ENCODE measurements at places on chromosomes 3 and 15.

GRCh38 chr3:184505076-184505878, 56.3 kb upstream of the EPHB3 start:
- no peak for DNase-seq

GRCh38 chr15:68347392-68347791, 69.8 kb downstream of the FEM1B start:
- DNase-seq, result no peak

DNA sequence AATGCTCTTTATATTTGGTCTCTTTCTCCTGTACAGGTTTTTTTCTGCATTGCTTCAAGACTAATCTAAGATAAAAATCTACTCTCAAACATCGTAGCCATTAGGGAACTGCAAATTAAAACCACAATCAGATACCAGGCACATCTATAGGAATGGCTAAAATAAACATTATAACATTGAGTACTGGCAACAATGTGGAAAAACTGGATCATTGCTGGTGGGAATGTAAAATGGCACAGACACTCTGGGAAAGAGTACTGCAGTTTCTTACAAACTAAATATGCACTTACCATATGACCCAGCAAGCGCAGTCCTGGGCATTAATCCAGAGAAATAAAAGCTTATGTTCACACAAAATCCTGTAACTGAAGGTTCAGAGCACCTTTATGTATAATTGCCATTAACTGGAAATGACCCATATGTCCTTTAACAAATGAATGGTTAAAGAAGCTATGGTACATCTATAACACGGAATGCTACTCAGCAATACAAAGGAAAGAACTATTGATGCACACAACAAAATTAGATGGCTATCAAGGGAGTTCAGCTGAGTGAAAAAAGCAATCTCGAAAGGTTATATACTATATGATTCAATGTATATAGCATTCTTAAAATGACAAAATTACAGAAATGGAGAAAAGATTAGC, 6.3 kb downstream of the ABCC5 start:
- no peak for DNase-seq

DNA sequence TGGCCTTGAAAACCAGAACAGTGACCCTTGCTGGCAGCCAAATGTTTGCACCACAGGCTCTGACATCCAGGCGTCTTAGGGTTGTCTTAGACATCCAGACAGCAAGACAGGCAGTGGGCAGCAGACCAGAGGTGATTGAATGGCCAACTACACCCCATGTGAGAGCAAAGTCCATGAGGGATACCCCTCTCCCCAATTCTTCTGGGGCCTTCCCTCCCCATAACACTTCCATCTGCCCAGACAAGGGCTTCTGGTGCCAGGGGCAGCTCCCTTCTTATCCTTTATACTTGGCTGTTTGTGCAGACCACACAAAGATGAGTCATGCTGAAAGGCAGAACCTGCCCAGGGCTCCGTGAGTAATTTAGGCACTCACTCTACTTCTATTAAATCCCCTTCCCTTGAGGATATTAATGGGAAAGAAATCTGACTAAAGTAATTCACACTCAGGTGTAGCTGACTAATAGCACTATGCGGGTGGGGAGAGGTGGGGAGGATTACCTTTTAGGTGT, 257.9 kb downstream of the UACA start:
- no peak for DNase-seq

DNA sequence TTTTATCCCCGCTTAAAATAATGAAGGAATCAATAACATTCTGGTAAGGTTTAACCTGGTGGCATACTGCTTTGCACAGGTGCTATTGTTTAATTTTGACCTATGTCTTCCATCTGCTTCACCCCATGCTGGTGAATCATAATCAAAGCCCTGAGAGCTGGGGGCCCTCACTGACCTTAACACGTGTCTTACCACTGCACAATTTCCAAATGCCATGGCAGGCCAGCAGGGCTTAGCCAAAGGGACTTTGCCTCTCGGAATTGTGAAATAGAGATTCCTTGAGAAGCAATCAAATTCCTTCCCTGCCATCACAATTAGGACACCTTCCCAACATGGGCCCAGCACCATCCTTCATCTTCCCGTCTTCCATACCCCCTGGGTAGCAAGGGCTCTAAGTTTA, 242.6 kb upstream of the THBS1 start:
- no peak for DNase-seq

GRCh38 chr3:171262431-171262830, 197.8 kb downstream of the TNIK start:
- DNase-seq, result no peak

DNA sequence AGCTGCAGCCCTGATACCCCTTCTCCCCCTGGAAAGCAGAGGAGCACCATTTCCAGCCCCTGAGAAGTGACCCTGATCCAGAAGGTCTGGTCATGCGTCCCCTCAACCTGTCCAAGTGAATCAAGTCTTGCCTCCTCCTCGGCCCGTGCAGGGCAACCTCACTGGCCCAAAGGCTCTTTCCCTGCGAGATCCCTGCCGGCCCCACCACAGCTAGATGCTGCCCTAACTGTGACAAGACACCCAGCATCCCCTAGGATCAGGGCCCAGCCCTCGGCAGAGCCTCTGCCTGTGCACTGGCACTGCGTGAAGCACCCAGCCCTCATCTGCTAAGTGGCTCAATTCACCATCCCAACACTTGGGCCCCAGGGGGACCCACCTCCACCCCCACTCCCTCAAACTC, 155.1 kb downstream of the NUP210 start:
- DNase-seq, result no peak

DNA sequence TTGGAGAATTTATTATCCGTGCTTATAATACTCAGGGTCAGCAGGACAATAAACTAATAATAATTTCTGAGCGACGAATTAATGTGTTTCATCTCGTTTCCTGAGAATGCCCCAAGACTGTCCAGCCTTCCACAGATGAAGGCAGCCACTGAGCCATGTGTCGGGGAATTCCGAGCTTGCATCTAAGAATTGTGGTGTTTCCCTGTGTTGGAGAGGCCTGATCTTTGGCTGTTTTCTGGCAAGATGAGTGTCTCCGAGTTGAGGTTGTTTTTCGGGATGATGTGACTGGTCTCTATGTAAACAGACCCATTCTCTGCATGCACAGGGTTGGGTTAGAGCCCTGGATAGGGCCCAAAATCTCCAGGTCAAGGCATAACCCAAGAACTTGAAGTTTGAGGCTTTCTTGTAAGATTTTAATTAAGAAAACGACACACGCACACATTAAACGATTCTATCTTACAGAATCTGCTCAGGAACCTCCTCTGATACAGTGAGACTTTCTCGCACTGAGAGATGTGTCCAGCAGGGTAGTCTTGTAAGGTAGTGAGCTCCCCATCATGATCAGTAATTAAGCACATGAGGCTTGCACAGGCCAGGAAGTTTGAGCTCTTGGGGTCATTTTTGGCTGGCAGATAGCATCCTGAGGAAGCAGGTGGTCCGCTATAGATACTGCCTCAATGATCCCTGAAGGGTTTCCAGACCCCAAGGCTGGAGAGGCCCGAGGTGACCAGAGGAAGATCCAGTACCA, 14.4 kb downstream of the FGD5 start:
- no peak for DNase-seq

DNA sequence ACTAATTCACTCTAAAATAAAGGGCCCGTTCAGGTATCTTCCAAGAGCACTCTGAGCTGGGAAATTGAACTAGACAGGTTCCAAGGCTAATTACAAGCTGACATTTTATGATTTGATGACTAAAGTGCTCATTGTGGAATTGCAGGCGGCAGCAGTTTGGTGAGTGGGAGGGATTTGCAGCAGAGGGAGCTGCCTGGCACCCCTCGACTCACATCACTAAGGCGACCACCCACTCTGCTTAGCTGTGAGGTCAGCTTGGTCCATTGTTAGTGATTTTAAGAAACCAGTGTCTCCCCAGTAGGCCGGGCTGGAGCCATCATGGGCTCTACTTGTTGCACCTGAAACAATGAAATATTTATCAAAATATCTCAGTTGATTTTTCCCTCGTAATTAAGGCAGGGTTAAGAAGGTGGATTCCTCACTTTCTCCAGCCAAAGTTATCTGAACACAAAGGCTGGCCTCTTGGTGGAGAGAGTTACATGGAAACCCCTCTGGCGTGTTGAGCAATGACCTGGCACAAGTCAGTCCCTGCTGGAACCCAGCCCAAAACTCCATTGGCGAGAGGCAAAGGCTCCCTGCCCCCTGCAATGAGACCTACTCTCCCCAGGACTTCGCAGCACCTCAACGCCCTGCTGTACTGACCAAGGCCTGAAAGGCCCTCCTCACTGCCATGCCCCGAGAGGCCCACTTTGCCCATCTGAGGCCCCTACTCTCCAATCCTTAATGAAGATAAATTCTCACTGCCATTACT, 65.0 kb upstream of the ATP2B2 start:
- no peak for DNase-seq

- DNase-seq, result no peak
These were observed 33.5 kb upstream of the PDZRN3 start for GRCh38 chr3:73658227-73658626.

GRCh38 chr15:101489237-101489598, 289 bp downstream of the PCSK6 start:
- DNase-seq, result no peak

- no peak for DNase-seq
These were observed 209.2 kb upstream of the NR2F2 start for GRCh38 chr15:96121086-96121920.

DNA sequence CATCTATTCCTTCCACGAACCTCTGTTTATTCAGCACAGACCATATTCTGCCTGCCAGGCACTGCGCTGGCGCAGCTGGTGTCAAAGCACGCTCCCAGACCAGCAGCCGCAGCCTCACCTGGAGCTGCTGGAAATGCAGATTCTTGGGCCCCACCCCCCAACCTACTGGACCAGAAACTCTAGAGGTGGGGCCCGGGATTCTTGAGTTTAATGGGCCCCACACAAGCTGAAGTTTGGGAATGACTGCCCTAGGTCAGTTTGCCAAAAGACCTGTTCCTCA, 7.0 kb downstream of the CHST13 start:
- no peak for DNase-seq

DNA sequence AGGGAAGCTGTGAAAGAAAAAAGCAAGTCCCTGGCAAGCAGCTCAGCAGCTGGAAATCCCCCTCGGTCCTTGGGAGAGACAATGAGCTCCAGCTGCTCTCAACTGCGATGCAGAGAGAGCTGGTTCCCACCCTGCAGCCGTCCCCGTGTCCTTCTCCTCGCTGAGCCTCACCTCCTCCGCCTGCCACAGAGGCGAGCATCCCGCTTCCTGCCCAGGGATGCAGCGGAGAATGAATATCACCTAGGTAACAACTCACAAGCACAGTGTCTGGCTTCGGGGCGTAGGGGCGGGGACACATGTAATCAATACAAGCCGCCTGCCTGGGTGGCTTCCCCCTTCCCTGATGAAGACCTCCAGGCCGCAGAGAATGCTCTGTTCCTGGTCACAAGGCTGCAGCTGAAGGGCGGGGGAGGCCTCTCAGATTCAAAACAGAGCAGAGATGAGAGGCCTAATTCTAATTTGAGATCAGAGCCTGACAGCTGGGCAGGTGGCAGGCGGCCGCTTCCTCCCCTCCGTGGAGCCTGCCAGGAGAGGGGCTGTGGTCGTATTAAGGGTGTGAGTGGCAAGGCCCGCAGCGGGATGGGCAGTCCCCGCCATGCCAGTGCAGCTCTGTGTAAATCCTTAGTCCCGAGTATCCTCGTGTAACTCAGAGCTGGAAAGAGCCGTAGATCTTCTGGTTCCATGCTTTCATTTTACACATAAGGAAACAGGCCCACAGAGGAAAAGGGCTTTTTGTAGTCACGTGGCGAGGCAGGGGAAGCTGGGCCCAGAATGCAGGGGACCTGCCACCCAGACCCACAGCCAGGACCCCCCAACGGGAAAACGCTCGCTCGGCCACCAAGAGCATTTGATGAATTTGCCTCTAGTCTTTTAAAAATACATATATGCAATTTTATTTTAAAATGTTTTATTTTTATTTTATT, 24.3 kb downstream of the ZDHHC19 start:
- peak; percentile 20 for DNase-seq

DNA sequence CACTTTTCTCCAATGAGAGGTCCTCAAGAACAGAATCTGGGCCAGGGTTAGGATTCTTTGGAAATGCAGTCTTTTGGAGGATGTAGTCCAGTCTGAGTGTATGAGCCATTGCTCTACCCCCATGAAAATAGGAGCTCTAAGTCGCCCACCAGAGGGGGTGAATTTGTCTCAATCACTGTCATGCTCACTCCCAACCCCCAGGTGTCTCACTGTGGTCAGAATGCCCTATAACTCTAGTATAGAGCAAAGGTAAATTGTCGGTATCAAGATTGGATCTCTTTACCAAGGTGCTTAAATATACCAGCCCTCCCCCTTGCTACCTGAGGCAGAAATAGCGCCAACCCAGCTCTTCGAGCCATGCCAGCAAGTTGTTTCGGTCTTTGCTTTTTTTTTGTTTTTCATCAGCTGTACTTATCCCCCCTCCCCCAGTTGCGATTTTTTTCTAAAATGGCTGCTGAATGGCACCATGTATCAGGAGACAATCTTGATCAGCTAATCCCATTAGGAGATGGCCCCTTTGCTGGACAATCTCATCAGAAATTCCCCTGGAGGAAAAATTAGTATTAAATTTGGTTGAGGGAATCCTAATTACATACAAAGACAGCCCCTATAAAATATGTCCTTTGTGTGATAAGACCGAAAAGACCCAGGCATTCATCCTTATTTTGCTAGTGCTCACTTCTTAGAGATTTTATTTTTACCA, 130.7 kb downstream of the EBLN2 start:
- no peak for DNase-seq

DNA sequence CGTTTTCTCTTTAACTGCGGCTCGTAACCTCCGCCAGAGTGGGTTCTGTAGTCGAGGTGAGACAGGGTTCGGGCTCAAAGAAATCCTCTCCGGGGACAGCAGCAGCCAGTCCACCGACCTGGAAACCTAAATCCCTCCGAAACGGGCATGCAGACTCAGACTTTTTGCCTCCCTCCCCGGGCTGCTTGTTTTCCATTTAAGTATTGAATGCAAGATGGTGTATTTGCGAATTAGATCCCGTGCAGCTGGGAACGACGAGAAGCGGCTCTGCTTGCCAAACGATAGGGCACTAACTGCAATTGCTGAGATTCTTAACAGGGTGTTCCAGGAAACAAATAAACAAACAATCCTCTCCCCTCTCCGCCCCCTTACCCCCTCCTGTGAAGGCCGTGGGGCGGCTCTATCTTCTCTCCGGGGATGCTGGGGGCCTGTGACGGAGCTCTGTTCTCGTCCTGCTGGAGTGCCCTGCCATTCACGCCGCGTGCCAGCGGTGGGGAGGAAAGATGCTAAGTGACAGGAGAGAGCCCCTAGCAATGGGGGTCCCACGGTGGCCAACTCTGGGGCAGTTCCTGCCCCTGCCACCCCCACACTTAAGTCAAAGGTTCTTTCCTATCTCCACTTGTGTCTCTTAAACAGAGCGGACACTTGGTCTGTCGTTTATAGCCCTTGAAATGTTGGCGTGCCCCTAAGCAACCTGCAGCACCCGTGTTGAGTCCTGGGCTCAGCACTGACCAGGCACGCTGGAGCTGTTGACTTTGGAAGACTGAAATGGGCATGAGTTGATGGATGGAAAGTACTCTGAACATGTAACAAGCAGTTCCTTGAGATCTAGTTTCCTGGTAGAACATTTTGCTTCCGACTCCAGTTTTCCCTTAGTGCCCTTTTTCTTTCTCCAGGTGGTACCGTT, 1.3 kb upstream of the ETV5 start:
- DNase-seq, result no peak

- no peak for DNase-seq
These were observed 16.0 kb upstream of the CCR2 start for GRCh38 chr3:46337911-46338310.

- no peak for DNase-seq
These were observed 46.7 kb downstream of the SLC9C1 start for GRCh38 chr3:112247350-112247749.

GRCh38 chr15:84603630-84604379, 3.0 kb downstream of the ZSCAN2 start:
- no peak for DNase-seq
